SJCRH30 (cell line): ENCODE measurements at places on chromosomes 3 and 15. TPM values are rescaled to one million over a fixed set of nuclear protein-coding genes. Genes with fewer than 3 reads are reported as not detected.

Gene CHRM5
- total RNA-seq: not detected in 2 replicates

- H3K4me3 ChIP-seq: no peak overlapping the region
- no peaks in the 10 kb centered on the region for H3K27me3 ChIP-seq
- H3K36me3 ChIP-seq: peaks cover 24% of the 10 kb centered on the region
- H3K27ac ChIP-seq: no peak overlapping the region
These were observed 21.7 kb downstream of the DZIP1L start for GRCh38 chr3:138093721-138094120.

Gene CAMK2N2
- 4.0 and 6.0 TPM in 2 replicates for total RNA-seq

- DNase-seq: no peak
- no peaks in the 10 kb centered on the region for H3K36me3 ChIP-seq
- no peak overlapping the region for H3K4me3 ChIP-seq
- H3K27ac ChIP-seq: no peak overlapping the region
- H3K4me1 ChIP-seq: no peaks in the 10 kb centered on the region
These were observed 19.4 kb downstream of the ZNF80 start for GRCh38 chr3:114218006-114218405.

Gene MOBP
- total RNA-seq: 0.04 TPM in 1 of 2 replicates, not detected in the other

Gene ADGRG7
- not detected in 2 replicates for total RNA-seq

DNA sequence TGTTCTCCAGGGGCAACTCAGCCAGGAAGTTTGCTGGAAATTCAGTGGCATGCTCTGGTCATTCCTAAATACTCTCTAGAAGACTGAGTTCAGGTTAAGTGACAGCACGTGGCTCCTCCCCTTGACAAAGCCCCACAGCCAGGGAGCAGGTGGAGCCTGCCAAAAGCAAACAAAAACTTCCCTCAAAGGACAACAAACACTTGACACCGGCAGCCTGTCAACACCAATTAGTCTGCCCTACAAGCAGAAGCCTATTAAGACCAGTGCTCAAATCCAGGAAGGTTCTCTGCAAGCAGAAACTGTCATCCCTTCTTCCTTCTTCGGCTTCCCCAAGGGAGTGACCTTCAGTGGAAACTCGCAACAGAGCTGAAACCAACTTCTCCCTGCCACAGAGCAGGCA lies 5.0 kb downstream of the MEX3B start:
- no peak for DNase-seq
- H3K27ac ChIP-seq: no peak overlapping the region
- H3K36me3 ChIP-seq: peaks cover 30% of the 10 kb centered on the region

DNA sequence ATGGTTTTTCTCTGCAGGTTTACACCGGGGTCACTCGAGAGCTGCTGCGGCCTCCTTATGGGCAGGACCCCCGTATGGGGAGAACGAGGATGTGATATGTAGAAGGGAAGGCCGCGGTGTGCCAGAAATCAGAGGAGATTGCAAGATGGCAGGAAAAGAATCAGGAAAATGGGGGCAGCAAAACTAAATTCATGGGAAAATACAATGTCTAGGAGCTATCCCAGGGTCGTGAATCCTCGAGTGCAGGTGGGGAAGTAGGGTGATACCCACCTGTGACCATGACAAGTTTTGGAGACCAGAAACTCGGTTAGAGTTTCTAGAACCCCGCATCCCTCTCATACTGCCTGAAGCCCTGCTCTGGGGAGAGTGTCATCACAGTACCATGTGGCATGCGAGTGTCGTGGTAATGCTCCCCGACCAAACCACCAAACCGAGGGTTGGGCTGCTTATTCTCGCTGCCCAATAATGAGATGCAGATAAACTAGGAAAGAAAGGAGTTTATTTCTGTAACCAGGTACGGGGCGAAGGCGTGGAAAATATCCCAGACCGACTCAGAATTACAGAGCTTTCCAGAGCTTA lies 781 bp downstream of the TRNT1 start:
- H3K4me1 ChIP-seq: no peaks in the 10 kb centered on the region
- H3K36me3 ChIP-seq: peaks cover 27% of the 10 kb centered on the region
- H3K4me3 ChIP-seq: peak overlapping the region; percentile 92
- DNase-seq: peak; percentile 18
- peak overlapping the region; percentile 93 for H3K27ac ChIP-seq

Gene CLDN16
- total RNA-seq: not detected in 2 replicates

DNA sequence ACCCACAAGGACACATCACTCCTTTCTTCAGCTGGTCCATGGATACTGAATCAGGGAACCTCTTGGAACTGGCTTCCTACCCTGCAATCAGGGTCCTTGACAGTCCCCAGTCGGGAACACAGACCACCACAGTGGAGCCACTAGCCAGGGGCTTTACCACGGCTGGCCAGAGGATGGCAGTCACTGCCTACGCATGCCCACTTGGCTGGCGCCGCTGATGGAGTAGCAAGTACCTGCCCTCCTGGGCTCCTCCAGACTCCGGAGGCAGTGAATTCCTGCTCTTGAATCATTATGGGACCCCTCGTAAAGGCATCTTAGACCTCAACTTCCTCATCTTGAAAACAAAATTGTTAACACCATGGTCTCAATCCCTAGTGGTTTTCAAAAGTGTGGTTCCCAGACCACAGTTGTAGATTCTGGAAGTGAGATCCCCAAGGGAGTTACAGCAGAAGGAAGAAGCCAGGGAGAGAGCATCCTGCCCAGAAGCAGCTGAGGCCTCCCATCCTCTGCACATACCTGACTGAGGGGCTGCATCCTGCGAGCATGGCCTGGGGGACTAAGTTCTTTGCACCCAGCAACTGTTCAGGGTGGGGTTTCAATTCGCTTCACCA lies 9.1 kb upstream of the SKIC8 start:
- peaks cover 6% of the 10 kb centered on the region; the same call in 1 of the 2 replicates for H3K4me1 ChIP-seq
- no peak overlapping the region for H3K27ac ChIP-seq
- H3K4me3 ChIP-seq: no peak overlapping the region
- peak; percentile 85 for DNase-seq

Gene A4GNT
- 0.16 TPM in 1 of 2 replicates, not detected in the other for total RNA-seq

- H3K27ac ChIP-seq: no peak overlapping the region
- no peak for DNase-seq
- no peaks in the 10 kb centered on the region for H3K27me3 ChIP-seq
- H3K4me3 ChIP-seq: no peak overlapping the region
These were observed 1022.3 kb downstream of the EPHA3 start for GRCh38 chr3:90129730-90130129.

Gene ARL8B
- total RNA-seq: 46.4 and 46.9 TPM in 2 replicates

Gene C3orf70
- 11.7 and 11.8 TPM in 2 replicates for total RNA-seq

Gene AADAC
- total RNA-seq: not detected in 2 replicates

Gene RIOX2
- 50.3 and 54.6 TPM in 2 replicates for total RNA-seq

Gene ARHGEF3
- 24.9 and 29.9 TPM in 2 replicates for total RNA-seq

Gene CLRN1
- total RNA-seq: not detected in 2 replicates

DNA sequence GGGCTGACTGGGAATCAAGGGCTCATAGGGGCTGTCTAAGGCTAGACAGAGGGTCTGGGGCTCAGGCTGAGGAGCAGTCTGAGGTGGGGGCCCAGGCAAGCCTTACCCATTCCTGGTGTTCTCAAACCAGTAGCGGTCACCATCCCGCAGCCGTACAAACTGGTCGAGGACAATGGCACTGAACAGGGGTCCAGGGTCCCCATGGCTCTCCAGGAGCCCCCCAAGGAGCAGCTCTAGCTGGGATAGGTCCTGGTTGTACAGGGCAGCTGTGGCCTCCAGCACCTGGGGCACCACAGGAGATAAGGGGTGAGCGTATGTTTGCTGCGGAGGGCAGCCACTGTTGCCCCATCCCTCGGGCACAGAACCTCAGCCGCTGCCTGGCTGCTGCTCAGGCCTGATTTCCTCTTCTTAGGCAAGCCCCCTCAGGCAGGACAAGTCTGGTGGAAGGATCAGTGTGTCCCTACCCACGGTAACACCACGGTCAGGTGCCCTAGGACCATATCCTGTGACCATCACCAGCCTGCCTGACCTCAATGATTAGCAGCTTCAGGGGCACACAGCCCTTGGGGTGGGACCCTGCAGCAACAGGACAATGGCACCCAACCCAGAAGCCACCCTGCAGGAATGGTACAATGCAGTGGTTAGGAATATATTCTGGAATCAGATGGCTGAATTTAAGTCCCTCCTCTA lies 5.9 kb downstream of the DUOX2 start:
- H3K27ac ChIP-seq: no peak overlapping the region
- H3K4me1 ChIP-seq: no peaks in the 10 kb centered on the region
